Stomach (tissue), 19 donors: ENCODE measurements at places on chromosomes 4 and X. TPM values are rescaled to one million over a fixed set of nuclear protein-coding genes. Genes with fewer than 3 reads are reported as not detected.

DNA sequence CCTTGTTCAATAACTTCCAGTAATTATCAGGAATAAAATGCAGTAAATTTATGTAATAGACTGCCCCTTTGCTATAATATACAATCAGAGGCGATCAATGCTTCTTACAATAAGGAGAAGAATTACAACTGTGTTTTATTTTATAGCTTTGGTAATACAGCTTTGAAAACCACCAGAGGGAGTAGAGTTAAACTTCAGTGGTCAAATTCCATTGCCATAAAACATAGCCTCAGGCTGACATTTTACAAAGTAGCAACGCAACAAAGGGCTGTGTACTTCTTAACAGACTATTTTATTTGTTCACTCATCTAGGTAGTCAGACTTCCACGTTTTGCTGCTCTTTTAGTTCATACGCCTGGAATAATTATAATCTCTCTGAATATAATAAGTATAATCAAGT is 58.5 kb downstream of the TEX13C start:
- H3K27ac ChIP-seq, result no peak overlapping the region
- H3K36me3 ChIP-seq, result no peaks in the 10 kb centered on the region
- DNase-seq, result no peak
- no peaks in the 10 kb centered on the region for H3K4me1 ChIP-seq
- H3K27me3 ChIP-seq, result no peaks in the 10 kb centered on the region

GRCh38 chr4:7557456-7557855 is 122.7 kb upstream of the PSAPL1 start:
- H3K4me1 ChIP-seq, result no peaks in the 10 kb centered on the region
- no peak overlapping the region for H3K27ac ChIP-seq
- H3K4me3 ChIP-seq, result no peak overlapping the region
- DNase-seq, result no peak
- H3K36me3 ChIP-seq, result no peaks in the 10 kb centered on the region
- peaks cover 3% of the 10 kb centered on the region for H3K27me3 ChIP-seq

GRCh38 chr4:23717528-23718248 is 172.2 kb downstream of the PPARGC1A start:
- H3K4me3 ChIP-seq, result no peak overlapping the region
- no peaks in the 10 kb centered on the region for H3K4me1 ChIP-seq
- no peaks in the 10 kb centered on the region for H3K36me3 ChIP-seq
- no peak overlapping the region for H3K27ac ChIP-seq

DNA sequence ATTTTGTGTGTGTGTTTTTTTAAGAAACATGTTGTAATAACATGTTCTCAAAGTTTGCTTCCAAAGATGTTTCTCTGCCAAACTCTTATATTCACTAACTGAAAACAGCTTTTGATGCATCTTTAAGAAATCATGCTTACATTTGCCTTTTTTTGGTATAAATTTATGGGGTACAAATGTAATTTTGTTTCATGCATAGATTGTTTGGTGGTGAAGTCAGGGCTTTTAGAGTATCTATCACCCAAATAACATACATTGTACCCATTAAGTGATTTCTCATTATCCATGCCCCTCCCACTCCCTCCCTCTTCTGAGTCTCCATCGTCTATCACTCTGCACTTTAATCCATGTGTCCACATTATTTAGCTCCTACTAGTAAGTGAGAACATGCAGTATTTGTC is 30.8 kb downstream of the SPINK2 start:
- no peaks in the 10 kb centered on the region for H3K36me3 ChIP-seq
- H3K27me3 ChIP-seq, result no peaks in the 10 kb centered on the region
- no peak overlapping the region for H3K4me3 ChIP-seq
- no peaks in the 10 kb centered on the region for H3K4me1 ChIP-seq

DNA sequence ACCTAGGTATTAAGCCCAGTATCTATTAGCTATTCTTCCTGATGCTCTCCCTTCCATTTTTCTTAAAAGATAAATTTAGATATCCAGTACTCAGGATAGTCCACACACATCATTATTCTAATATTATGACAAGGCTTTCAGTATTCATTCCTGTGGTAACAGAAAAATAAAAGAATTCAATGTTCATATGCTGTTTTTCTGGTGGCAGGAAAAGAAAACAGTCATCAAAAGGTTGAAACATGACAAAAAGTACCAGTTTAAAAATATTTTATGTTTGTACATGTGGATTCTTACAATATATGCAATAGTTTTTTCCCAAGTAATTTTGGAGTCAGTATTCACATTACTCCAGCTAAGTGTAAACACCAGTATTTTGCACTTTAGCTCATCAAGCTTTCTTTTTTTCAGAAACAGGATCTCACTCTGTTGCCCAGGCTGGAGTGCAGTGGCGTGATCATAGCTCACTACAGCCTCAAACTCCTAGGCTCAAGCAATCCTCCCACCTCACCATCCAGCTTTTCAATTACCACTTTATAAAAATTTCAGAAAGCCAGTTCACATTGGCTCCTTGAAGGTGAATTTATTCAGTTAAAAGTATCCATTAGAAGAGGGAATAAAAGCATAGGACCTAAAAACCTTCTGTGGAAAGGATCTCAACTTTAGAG is 2.3 kb downstream of the APBB2 start:
- H3K27me3 ChIP-seq, result no peaks in the 10 kb centered on the region
- peak overlapping the region; percentile 94 for H3K4me3 ChIP-seq
- DNase-seq, result no peak
- no peaks in the 10 kb centered on the region for H3K36me3 ChIP-seq

DNA sequence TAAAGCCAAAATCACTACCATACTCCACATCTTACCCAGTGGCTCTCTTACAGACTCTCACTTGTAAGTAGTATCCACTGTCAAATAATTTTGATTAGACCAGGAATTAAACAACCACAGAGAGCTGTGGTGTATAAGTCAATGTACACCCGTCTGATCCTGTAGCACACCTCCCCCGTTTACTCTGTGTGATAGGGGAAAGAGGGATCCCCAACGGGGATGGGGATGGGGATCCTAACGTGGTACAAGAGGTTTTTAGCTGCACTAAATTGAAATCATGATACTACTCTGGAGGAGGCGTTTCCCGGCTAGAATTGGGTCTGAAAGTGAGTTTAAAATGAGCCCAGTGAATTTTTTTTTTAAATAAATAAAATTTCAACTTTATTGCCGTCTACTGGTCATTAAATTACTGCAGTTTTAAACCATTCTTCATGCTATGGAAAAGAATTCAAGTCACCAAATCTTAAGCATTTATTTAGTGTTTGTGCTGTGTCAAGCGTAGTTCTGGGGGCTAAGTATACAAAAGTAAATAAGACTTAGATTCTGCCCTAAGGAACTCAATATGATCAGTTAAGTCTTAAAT is 76.6 kb downstream of the INTS12 start:
- DNase-seq, result no peak
- no peaks in the 10 kb centered on the region for H3K36me3 ChIP-seq
- H3K4me3 ChIP-seq, result no peak overlapping the region
- no peak overlapping the region for H3K27ac ChIP-seq
- H3K4me1 ChIP-seq, result peaks cover 8% of the 10 kb centered on the region

GRCh38 chrX:55522596-55523276 is 33.1 kb upstream of the USP51 start:
- no peak overlapping the region for H3K4me3 ChIP-seq
- no peaks in the 10 kb centered on the region for H3K4me1 ChIP-seq
- no peak overlapping the region for H3K27ac ChIP-seq
- H3K36me3 ChIP-seq, result no peaks in the 10 kb centered on the region

DNA sequence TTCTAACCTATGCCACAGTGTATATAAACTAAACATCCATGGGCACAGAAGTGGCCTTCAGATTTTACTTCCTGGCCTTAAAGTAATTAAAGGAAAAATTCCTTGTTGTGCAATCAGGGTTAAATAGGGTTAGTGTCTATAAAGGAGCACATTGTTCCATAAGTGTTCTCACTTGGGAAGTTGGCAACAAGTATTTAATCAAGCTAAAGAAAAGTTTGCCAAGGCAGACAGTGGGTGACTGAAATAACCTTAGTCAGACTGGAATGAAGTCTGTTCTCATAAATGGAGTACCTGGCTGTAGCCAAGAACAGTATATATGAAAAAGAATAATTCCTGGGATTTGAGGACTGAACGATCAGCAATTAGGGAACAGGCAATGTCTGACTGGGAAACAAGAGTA is 213.6 kb downstream of the HTR2C start:
- no peak overlapping the region for H3K4me3 ChIP-seq
- no peaks in the 10 kb centered on the region for H3K36me3 ChIP-seq
- H3K27ac ChIP-seq, result no peak overlapping the region
- no peaks in the 10 kb centered on the region for H3K27me3 ChIP-seq
- no peak for DNase-seq
- H3K4me1 ChIP-seq, result no peaks in the 10 kb centered on the region

DNA sequence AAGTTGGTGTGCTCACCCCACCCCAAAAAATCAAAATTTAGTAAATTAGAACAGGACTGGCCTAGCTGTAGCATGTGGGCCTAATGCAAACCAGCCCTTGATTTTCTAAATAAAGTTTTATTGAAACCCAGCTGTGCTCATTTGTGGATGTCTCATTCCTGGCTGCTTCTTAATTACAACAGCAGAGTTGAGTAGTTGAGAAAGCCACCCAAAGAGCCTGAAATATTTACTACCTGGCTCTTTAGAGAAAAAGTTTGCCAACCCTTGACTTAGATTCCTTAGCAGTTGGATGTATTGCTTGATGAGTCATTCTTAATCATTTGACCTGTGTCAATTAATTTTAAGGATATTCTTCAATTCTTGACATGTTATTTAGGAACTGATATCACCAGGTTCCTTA is 168.3 kb upstream of the PUDP start:
- no peaks in the 10 kb centered on the region for H3K4me1 ChIP-seq
- no peak overlapping the region for H3K4me3 ChIP-seq
- DNase-seq, result no peak
- no peaks in the 10 kb centered on the region for H3K36me3 ChIP-seq
- no peak overlapping the region for H3K27ac ChIP-seq
- H3K27me3 ChIP-seq, result no peaks in the 10 kb centered on the region

DNA sequence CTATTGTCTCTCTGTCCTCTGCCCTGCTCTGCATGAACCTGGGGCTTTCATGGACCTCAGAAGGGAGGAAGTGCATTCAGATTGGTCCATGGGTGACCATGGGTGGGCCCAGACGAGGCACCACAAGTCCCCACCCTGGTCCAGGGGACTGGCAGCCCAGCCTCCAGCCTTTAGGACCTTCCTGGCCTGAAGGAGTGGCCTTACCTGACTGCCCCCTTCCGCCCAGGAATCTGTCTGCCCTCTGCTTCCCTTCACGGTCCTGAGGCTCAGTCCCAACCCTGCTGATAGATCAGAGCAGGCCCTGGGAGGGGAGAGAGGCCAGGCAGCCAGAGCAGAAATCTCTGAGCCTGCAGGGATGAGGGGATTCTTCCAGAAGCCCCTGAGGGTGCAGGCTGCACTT is 455.4 kb downstream of the PCDH18 start:
- H3K27me3 ChIP-seq, result no peaks in the 10 kb centered on the region
- H3K4me1 ChIP-seq, result no peaks in the 10 kb centered on the region
- H3K4me3 ChIP-seq, result no peak overlapping the region
- no peaks in the 10 kb centered on the region for H3K36me3 ChIP-seq

- DNase-seq, result no peak
- no peaks in the 10 kb centered on the region for H3K36me3 ChIP-seq
- no peak overlapping the region for H3K4me3 ChIP-seq
- no peak overlapping the region for H3K27ac ChIP-seq
- no peaks in the 10 kb centered on the region for H3K4me1 ChIP-seq
Observed at GRCh38 chr4:129248621-129249020, 152.7 kb downstream of the C4orf33 start.

GABRB1 gene
- total RNA-seq, result not detected

LRAT gene
- 0.73 TPM for total RNA-seq

SERTM2 gene
- 0.58 TPM for total RNA-seq

SHOX gene
- not detected for total RNA-seq

F8A1 gene
- total RNA-seq, result 3.0 TPM

CXorf38 gene
- 14.8 TPM for total RNA-seq

FHIP1A gene
- total RNA-seq, result 11.6 TPM
